ENCODE measurements at places on chromosomes 2 and 18.

- DNase-seq, result peak; percentile 57
Measured at GRCh38 chr2:95345563-95346230, 48.5 kb downstream of the KCNIP3 start.

DNA sequence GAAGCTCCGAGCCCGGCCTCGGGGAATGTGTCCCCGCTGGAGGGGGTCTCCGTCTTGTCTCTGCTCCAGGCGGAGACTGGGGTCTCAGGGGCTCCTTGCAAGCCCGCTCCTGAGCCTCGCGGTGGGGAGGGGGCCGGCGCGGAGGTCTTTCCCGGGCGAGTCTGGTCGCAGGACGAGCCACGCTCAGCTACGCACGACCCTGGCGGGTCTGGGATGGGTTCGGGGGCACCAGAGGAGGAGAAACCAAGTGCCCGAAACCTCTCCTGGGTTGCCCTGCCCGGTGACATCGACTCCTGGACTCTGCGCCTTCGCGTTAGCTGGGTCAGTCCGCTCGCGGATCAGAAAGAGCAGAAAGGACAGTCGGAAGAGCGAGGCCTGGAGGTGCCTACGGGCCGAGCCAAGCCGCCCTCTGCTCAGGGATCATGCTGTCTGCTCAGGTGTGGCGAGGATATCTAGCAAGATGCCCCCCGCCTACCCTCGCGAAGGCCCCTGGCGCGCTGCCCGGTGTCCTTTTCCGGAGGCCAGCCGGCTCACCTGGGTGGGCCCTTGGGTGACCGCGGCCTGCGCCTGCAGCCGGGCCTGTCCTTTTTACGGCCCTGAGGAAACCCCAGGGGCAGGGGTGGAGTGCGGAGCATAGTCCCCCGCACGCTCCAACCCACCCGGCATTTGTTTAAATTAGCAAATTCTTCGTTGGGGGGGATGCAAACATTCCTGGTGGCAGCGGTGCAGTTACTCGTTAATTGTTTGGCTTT lies 58.7 kb downstream of the SNORC start:
- DNase-seq, result no peak

DNA sequence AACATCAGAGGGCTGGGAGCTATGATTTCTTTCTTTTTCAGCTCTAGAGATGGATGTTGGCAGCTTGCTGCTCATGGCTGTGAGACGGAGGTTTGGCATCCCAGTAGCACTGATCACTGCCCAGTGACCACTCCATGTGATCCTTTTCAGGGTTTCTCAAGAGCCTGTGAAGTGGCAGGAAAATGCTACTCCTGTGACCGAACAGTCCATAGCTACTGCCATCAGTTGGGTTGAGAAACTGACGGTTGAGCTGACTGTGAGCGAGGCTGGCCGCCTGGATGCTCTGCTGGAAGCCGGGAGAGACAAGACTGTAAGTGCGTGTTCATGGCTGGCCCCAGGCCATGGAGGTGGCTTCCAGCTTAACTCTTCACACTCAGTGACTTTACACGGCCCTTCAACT lies 34.2 kb downstream of the VWA3B start:
- no peak for DNase-seq

DNA sequence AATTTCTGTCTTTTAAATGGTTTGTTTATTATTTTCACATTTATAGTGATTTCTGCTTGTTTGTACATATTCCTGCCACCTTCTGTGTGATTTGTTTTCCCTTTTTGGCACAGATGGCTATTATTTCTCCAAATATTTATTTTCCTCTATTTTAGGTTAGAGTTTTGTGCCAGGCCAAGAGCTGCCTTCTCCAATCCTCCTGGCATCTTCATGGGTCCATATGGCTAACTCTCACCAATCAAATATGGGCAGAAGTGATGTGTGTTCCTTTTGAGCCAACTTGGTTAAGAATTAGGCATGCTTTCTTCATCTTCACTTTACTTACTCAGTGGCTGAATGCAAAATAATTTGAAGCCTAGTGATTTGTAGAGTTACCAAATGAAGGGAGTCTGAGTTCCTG lies 697.1 kb upstream of the CELF4 start:
- no peak for DNase-seq

GRCh38 chr18:11657554-11657953 lies 31.5 kb upstream of the GNAL start:
- DNase-seq, result no peak

DNA sequence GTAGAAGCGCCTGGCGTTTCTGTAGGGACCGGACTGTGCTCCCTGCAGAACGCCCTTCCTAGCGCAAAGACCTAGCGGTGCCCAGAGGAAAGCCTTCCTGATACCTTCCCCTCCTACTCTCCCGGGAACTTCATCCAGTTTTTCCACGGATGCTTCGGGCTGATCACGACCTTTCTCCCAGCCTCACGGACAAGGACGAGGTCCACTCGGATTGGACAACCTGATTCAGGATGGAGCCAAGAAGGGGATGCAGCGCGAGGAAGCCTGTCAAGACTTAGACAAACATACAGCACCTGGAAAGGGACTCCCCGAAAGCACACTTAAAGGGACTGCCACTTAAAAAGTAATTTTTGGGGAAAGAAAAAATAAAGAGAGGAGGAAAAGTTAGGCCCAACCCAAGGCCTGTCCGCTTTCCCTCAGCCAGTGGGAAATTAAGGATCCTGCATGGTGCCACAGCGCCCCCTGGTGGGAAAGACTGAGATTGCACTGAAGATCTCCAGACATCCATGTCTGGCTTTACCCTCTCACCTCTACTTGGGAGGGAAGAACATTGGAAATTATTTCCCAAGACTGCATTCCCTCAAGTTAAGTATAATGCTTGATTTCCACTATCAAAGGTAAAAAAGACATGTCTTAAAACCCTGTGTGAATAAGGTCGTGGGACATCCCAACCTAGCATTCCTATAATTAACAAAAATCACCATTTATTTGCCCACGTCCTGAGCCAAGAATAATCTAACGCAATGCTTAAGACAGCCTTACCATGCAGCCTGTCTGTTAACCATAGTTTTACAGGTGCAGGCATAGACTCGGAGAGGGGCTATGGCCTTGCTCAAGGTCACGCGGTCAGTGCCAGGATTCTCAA lies 13.4 kb upstream of the COPS8 start:
- DNase-seq, result peak; percentile 44

GRCh38 chr2:6787376-6787775 lies 78.3 kb downstream of the CMPK2 start:
- DNase-seq, result peak; percentile 4

DNA sequence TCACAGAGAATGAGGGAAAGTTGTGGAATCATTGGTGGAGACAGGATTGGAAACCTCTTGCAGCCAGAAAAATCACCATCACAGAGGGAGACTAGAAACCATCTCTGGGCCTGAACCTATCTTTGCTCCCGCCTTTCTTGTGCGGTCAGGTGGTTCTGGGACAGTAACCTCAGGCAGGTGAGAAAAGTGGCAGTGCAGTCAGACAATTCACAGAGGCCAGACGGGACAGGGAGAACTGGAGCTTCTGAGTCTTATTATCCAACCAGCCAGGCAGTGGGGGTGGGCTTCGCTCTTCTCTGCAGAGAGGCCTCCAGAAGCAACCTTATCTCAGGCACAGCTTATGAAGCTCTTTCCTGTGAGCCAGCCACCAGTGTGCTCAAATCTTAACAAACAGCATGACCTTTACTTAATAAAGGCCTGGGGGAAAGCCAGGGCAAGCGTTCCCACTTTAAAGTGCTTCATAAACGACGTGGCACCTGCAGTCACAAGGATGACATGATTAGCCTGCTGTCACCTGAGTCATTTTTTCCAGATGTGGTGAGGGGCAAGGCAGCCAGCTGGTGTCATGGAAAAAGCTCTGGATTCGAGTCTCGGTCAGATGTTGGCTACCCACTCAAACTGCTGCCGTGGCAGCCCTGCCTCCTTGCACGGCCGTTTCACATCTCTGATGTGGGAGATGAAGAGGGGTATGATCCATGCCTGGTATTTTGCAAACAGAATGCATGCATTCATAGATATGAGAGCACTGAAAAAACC lies 109.7 kb downstream of the B3GNT2 start:
- DNase-seq, result no peak

- DNase-seq, result no peak
Measured at GRCh38 chr2:24814516-24814915, 21.3 kb downstream of the CENPO start.

DNA sequence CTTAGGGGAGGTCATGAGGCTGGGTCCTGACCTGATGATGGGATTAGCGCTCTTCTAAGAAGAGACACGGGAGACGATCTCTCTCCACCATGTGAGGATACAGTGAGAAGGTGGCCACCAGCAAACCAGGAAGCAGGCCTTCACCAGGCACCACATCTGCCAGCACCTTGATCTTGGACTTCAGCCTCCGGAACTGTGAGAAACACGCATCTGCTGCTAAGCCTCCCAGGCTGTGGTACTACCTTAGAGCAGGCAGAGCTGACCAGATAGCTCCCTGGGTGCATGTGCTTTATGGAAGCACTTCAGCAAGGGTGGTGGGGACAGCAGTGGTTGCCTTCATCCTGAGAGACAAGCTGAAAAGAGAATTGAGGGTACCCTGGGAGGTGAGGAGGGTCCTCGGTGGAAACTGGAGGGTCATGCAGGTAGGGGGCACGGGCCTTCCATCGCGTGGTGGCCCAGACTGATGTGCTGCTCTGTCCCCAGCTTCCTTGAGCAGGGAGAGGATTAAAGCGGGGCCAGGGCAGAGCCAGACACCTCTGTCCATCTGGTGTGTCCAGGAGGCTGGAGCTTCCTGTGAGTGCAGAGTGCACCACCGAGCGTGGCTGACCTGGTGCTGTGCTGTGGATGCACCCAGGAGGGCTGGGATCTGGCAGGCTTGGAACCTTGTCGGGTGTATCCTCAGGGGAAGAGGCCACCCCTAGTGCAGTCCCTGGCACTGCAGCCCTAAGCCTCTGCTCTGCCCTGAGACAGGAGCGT lies 42.9 kb upstream of the HS6ST1 start:
- DNase-seq, result no peak

DNA sequence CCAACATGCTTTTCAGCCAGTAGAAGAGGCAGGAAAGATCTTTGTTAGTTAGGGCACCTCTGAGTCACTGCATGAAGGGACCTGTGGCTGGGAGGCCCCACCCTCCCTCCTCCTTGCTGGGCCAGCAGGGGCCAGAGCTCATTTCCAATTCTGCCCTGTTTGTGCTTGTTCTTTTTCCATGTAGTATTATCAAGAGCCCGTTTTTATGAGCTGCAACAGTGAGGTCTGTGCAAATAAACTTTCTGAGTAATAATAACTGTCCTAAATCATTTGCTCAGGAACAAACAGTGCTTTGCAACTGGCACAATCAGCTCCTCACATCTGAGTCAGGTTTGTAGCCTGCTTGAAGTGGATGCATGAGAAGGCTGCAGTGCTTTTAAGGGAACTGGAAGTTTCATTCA lies 128.0 kb downstream of the ARL4C start:
- peak; percentile 81 for DNase-seq

- no peak for DNase-seq
Measured at GRCh38 chr2:56185101-56185581, 1.4 kb downstream of the CCDC85A start.

- DNase-seq, result no peak
Measured at GRCh38 chr2:149720615-149721014, 133.0 kb upstream of the MMADHC start.

- DNase-seq, result no peak
Measured at GRCh38 chr2:132844585-132844984, 174.6 kb upstream of the LYPD1 start.

DNA sequence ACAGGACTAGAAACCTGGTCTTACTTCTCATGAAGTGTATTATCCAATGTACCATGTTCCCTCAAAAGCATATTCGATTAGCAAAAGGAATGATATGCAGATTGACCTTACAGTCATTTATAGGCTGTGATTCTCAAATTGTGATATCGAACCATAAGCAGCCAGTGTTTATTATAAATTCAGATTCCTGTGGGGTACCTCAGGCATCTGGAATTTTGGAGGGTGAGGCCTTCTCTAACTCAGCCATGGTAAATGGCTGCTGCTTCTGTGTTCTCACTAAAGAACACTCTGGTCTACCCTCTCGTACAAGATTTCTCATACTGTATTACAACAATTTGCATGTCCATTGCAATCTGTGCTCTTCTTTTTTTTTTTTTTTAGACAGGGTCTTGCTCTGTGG lies 84.5 kb downstream of the PRPF40A start:
- no peak for DNase-seq

GRCh38 chr2:240322991-240323390 lies 112.5 kb upstream of the GPC1 start:
- DNase-seq, result no peak

DNA sequence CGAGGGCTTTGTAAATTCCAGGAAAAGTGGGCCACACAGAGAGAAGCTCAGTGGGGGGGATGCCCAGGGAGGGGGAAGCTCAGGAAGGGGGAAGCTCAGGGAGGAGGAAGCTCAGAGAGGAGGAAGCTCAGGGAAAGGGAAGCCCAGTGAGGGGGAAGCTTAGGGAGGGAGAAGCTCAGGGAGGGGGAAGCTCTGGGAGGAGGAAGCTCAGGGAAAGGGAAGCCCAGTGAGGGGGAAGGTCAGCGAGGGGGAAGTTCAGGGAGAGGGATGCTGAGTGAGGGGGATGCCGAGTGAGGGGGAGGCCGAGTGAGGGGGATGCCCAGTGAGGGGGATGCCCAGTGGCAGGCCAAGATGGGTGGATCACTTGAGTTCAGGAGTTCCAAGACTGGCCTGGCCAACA lies 821 bp upstream of the CHRNG start:
- no peak for DNase-seq

DNA sequence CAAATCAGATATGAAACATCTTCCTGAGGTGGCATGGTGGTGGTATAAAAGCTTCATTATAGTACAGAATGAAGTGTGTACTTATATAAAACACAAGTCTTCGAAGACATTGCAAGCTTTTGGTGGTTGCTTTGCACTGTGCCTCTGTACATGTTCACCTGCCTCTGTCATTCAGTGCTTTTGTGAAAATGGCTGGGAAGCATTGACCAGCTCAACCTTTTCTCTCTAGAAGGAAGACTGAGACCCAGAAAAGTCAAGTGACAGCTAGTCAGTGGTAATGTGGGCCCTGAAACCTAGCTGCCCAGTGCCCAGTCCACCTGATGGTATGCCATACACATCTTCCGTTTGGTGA lies 12.1 kb downstream of the ITGA6 start:
- DNase-seq, result no peak

GRCh38 chr2:183113630-183114029 lies 10.6 kb upstream of the NUP35 start:
- no peak for DNase-seq

DNA sequence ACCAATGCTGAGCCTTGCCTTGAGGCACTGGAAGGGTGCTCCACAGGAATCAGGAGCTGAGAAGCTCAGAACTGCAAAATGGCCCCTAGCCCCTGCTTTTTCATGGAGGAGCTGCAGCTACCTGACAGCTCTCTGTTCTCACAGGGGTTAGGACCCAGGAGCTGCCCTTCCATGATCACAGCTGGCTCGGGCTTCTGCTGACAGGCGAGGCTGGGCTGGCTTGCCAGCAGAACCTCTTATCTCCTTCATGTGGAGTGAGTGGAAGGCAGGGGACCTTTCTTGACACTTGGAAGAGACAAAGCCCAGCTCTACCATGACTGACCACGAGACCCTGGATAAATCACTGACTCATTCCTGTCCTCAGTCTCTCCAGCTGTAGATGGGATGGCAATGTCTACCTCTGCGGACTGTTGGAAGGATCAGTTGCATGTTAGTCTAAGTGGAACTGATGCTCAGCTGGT lies 113.4 kb downstream of the CAPN13 start:
- no peak for DNase-seq

DNA sequence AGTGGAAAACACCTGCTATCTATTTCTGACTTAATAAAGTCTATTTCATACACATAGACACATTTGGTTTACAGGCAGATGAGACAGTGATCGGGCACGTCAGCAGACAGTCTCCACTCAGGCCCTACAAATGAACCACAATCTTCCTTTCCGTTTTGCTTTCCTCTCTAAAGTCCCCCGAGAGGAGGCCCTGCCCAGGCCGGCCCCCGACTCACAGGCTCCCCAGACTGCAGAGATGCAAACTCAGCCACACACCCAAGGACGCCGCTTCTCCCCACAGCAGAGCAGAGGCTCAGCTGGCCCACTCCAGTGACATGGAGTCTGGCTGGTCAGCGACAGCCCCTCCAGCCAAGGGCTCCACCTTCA lies 9.3 kb upstream of the MTERF4 start:
- DNase-seq, result no peak
